ENCODE measurements at places on chromosomes 3 and 15.

DNA sequence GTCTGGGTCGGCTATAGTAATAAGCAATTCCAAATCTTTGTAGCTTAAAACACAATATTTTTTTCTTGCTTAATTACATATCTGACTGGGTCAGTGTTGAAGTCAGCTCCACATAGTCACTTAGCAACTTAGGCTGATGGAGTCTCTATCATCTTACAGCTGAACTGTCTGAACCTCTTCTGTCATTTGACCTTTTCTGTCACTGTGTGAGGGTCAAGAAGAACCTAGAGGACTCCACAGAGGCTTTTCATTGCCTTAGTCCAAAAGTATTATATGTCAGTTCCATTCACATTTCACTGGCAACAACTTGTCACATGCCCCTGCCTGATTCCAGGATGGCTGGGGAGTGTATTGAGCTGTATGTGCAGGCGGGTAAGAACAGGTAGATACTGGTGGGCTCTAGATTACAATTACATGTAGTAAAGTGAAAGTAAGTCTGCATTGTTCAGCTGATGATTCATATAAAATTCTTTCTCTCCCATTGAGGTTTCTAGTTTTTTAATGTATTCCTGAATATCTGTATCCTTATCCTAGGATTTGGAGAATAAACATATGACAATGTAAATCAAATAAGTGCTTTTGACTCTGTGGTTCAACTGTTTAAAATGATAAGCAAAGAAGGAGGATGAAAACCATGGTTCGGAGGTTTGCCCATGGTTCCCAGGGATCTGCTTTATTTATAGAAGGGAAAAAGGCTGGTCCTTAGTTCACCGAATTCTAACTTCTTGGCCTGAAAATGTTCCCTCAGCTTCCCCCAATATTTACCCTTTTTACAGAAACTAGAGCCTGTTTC lies 5.8 kb upstream of the ARPP21 start:
- no peak for DNase-seq

- no peak for DNase-seq
Observed at GRCh38 chr3:162441716-162442115, 945.1 kb downstream of the OTOL1 start.

DNA sequence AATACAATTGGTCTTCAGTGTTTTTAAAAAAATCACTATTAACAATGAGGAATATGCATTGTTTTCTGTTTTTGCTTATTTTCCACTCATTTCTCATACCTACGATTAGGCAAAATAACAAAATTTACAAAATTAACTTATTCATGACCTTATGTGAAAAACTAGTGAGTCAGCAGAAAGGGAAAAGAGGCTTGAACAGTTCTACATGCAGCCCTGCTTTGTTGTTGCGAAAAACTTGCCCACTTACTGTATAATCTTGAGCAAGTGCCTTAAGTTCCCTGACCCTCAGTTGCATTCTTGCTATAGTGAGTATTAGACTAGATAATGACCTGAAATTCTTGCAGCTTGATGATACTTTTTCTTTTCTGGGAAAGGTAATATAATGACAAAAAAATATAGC lies 551.1 kb upstream of the BCHE start:
- DNase-seq = no peak

GRCh38 chr3:68234076-68234780 lies 579.8 kb upstream of the SUCLG2 start:
- no peak for DNase-seq

GRCh38 chr3:14525685-14526631 lies 14.2 kb downstream of the GRIP2 start:
- DNase-seq = no peak

DNA sequence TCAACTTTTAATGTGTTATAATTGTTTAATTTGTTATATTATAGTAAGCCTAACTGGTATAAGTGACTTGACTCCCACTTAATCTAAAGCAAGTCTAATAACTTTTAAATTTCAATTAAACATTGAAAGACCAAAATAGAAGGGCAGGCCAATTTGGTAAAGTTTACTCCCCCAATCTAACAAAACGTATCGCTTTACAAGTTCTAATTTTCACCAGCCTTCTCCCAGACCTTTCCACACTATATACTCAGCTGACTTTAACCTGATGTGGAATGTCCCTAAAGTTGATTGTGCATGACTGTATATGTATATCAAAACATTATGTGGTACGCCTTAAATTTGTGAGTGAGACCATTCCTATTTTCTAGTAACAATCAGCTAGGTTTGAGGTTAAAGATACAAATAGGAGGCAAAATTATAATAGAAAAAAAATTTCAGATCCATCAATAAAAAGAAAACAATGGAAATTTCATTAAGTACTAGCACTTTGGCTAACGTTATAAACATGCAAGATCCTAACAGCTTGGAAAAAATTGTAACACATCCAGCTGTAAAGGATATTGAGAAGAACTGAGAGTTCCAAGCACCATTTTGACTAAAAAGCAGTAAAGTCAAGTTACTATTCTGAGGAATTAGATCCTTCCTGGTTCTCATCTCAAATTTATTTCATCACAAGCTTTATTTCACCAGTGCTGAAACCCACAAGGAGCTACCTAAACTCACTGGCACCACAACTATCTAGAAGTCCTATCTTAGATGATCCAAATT lies 199.5 kb downstream of the ERC2 start:
- DNase-seq = no peak

GRCh38 chr15:54577476-54578250 lies 599.4 kb downstream of the UNC13C start:
- no peak for DNase-seq

GRCh38 chr3:129665024-129665768 lies 58.7 kb upstream of the PLXND1 start:
- DNase-seq = no peak

GRCh38 chr3:4322635-4323034 lies 19.5 kb downstream of the SETMAR start:
- no peak for DNase-seq

DNA sequence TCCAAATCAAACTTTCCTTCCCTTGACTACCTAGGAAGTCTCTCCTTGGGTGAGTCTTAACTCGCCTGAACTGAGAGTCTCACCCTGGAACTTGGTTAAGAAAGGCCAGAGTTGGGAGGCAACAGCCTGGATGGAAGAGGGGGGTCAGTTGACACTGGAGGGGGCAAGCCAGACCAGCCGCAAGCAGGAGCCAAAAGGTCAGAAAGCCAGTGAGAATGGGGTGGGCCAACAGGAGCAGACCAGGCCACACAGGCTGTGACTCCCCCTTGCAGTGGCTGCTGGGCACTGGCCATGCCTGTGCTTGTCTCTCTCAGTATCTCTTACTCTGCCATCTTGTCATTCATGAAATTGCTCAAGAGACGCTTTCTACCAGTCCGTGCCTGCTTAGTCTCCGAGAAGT lies 32.9 kb downstream of the CRTC3 start:
- DNase-seq = no peak

GRCh38 chr3:14832975-14833722 lies 14.4 kb downstream of the FGD5 start:
- no peak for DNase-seq

- DNase-seq = peak; percentile 65
Observed at GRCh38 chr15:89399238-89400115, 64.9 kb upstream of the POLG start.

DNA sequence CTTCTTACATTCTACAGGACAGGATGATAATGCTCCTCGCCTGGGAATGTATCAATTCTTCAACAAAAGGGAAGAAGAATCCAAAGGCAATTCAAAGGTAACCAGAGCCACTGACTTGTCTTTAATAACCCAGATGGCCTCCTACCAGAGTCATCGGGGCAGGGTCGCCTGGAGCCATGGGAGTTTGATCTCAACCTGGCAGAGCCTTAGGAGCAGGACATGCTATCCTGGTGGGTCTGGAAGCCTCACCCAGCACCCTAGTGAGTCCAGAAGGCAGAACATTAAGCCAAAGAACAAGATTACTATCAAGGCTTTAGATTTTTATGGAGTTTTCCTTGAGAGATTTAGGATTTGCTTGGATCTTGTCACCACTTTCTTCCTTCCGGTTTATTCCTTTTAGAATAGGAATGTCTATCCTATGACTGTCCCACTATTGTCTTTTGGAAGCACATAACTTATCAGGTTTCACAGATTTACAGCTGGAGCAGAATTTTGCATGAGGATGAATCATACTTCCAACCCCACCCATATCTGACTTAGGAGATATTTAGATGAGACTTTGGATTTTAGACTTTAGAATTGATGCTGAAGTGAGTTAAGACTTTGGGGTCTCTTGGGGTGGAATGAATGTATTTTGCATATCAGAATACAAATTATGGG lies 330.3 kb upstream of the GOLIM4 start:
- DNase-seq = no peak

DNA sequence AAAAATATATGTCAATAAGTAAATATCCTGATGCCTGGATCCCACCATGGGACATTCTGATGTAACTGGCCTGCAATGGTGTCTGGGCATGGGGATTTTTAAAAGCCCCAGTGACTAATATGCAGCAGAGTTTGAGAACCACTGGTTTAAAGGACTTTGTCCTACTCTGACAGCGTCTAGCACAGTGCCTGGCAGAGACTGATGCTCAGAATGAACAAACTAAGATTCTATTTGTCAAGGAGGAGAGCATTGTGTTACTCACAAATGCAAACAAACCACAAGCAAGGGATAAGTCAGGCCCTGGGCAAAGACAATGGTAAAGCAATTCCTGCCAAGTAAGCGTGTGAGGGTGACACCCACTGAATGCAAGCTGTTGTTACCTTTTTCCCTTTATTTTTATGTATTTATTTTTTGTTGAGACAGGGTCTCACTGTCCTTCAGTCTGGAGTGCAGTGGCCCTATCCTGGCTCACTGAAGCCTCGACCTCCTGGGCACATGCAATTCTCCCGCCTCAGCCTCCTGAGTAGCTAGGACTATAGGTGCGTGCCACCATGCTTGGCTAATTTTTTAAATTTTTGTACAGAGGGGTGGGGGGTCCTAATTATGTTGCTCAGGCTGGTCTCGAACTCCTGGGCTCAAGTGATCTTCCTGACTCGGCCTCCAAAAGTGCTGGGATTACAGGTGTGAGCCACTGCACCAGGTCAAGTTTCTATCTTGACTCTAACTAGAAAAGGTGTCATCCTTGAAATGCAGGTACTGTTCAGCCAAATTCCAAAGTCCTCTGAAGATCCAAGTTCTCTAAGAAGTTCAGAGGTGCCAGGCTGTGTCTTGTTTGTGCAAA lies 909 bp upstream of the GPD1L start:
- DNase-seq = no peak

- no peak for DNase-seq
Observed at GRCh38 chr3:116492379-116492778, 47.1 kb upstream of the LSAMP start.

GRCh38 chr3:43503067-43503728 lies 118.6 kb downstream of the ANO10 start:
- no peak for DNase-seq

DNA sequence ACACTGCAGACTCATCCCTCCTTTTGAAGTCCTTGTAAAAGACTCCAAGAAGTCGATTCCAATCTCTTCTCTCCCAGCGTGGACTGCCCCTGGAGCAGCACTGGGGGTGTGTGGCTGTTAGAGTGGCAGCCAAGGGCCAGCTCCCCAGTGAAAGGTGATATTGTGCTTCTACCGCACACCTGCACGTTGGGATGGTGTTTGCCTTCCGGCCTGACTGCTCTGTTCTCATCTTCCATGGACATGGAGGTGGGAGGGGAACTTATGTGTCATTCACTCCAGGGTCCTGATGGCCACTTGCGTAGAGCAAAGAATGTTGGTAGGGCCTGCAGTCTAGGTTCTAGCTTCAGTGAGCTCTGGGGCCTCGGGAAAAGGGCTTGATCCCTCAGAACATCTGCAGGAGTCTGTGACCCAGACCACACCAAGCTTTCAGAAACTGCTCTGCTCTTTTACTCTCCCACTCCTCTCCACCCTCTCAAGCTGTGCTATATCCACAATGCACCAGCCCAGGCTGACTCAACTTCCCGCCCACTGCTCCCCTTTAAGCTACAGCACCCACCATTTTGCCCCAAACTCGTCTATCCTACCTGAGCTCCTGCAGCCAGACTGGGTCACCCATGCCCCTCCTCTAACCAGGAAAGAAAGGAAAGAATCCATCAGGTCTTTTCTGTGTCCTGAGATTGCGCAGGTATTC lies 31.3 kb downstream of the LIPC start:
- DNase-seq = no peak

DNA sequence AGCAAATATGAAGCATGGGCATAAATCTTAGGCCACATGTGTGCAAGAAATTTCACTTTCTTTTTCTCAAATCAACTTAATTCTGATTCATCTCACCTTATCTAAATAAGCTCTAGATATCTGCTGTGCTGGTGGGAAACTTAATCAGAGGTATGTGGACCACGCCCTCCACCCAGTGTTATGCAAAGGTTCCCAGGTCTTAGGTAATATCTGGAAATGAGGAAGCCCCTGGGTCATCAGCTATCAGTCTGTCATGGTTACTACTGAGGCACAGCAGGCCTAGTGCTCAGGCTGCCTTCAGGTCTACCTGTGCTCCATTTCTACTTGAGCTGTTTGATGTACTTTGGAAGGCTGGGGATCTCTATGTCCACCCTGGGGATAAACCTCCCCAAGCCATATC lies 134.4 kb upstream of the KCNH8 start:
- no peak for DNase-seq

- DNase-seq = peak; percentile 89
Observed at GRCh38 chr3:46987743-46988401, 8.4 kb downstream of the NBEAL2 start.

GRCh38 chr3:10585945-10586344 lies 80.6 kb upstream of the ATP2B2 start:
- DNase-seq = no peak

DNA sequence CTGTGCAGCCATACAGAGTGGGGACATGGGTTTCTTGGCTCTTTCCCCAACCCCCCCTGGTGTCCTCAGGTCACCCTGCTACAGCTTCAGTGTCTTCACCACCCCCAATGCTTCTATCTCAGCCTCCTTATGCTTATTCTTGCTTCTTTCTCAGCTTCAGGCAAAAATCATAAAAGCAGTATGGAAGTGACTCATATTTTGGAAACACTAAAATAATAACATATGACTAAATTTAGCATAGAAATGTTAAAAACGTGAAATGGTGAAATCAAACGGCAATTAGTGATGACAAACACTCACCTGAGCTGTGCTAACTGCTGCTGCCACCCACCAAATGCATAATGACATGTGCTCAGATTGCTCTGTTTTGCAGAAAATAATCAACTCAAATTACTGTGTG lies 475.2 kb upstream of the EPHA3 start:
- DNase-seq = no peak

- DNase-seq = no peak
Observed at GRCh38 chr15:48149858-48150257, 28.2 kb downstream of the MYEF2 start.

DNA sequence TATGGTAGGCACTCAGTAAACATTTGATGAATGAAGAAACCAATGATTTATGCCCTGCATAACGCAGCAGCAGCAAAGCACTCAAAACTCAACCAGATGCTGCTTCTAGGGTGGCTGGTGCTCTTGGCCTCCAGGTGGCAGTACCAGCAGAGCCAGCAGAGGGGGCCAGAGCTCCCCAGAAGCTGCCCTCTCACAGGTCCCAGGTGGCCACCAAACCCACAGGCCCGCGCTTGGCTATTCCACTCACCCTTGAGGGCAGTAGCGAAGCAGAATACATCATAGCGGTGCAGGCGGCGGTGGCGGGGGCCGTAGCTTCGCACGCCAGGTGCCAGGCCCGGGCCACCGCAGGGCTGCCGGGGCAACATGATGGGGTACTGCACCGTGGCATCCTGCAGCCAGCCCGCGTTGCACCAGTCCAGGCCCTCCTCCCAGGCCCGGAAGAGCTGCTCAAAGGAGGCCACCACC lies 16.6 kb downstream of the HAPLN3 start:
- DNase-seq = peak; percentile 69
